ENCODE measurements at places on chromosomes 1 and 21.

DNA sequence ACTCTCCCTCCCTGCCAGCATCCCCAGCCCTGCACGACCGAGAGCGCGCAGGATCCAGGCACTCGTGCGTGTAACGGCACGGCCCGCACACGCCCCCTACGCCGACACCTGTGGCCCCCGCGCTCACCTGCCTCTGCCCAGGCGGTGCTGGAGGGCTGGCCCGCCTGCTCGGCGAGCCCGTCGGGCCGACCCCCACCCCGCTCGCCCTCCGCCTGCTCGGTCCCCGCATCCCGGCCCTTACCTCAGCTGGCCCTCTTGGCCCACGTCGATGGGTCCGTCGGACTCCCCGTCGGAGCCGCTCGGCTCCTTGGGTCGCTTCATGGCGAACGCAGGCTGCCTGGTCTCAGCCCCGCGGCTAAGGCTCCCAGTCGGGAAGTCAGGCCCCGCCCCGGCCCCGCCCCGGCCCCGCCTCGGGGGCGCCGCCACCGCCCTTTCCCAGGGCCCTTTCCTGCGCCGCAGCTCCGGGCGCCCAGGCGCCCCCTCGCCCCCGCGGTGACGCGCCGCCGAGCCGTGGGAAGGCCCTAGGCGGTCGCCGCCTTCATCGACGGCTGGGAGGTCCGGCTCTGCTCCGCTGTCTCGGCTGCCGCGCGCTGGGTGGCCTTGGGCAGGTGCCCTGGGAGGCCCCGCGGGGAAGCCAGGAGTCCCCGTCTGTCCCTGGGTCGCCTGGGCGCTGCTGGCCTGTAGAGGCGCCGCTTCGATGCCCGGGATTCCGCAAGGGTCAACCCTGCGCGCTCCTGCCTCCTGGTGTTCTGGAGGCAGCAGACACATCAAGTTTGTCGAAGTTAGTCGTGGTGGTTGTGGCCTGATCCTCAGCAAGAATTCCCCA is at the start of gene HEYL:
Gene HEYL (minus strand): TSS at position 339 of the 826 bp plus-strand sequence. CDS start 18 bp downstream, at position 321.
- DNase-seq = peak; percentile 38

- DNase-seq = no peak
Observed at GRCh38 chr1:56171670-56172069, 407.7 kb downstream of the PLPP3 start.

DNA sequence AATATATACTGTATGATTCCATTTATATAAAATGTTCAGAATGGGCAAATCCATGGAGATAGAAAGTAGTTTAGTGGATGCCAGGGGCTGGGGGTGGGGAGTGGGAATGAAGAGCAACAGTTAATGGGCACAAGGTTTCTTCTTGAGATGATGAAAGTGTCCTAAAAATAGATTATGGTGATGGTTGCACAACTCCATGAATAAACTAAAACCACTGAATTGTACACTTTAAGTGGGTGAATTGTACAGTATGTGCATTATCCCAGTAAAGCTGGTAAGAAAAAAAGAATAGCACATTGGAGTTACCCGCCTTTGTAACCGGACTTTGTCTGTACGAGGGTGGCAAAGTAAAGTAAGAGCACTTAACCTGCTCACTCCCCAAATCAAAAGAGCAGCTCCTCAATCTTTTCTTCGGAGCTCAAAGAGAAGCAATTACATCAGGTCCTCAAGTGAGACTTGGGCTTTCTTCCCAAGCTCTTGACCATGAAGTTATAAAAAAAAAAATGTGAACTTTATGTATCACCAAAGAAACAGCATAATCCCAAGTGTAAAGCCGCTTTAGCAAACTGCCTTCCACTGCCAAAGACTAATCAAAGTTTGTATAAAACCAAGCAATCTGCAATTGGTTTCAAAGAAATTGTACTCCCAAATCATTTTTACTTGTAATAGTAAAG is 32.1 kb downstream of the ALDH9A1 start:
- peak; percentile 71 for DNase-seq

GRCh38 chr1:213286235-213286634 is 235.2 kb downstream of the RPS6KC1 start:
- no peak for DNase-seq

DNA sequence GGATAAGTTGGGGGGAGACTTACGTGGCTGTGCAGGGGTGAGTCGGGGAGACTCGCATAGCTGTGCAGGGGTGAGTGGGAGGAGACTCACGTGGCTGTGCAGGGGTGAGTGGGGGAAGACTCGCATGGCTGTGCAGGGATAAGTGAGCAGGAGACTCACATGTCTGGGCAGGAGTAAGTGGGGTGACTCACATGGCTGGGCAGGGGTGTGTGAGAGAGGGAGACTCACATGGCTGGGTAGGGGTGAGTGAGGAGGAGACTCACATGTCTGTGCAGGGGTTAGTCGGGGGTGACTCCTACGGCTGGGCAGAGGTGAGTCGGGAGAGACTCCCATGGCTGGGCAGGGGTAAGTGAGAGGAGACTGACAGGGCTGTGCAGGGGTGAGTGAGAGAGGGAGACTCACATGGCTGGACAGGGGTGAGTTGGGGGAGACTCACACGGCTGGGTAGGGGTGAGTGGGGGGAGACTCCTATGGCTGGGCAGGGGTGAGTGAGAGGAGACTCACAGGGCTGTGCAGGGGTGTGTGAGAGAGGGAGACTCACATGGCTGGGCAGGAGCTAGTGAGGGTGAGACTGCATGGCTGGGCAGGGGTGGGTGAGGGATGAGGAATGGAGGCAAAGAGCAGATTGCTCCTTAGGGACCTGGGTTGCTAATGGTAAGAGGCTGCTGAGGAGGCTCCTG is 56.0 kb upstream of the ABCG1 start:
- DNase-seq = no peak

- DNase-seq = peak; percentile 80
Observed at GRCh38 chr1:45010855-45011811, at the start of gene HECTD3. HECTD3 (minus strand) TSS chr1:45011324; CDS start chr1:45011257, 67 bp downstream.

GRCh38 chr1:183604815-183605214 is 14.6 kb upstream of the NCF2 start:
- no peak for DNase-seq

DNA sequence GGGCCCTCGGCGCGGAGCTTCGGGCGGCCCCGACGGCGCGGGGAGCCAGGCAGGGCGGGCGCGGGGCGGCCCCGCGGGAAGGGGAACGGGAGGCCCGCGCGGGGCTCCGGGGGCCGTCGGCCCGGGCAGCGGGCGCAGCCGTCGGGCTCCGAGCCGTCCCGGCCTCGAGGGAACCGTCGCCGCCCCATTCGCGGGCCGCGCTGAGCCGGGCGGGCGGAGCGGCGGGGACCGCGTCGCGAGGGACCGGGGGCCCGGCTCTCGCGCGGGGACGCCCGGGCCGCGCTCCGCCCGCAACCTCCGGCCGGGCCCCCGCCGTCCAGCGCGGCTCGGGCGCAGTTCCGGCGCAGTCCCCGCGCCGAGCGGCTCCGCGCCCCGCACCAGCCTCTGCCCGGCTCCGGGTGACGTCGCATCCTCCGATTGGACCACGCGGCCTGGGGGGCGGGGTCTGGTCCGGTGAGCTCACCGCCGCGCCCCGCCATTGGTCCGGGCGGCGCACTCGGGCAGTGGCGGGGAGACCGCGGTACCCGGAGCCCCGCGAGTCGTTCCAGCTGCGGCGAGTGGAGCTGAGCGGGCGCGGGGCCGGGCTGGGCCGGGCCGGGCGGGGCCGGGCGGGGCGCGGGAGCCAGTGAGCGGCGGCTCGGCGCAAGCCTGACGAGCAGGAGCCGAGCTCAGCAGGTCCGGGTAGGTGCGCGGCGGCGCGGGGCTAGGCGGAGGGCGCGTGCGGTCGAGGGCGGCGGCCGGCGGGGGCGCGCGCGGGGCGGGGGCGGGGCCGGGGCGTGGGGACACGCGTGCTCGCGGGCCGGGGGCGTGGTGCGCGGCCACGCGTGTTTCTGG is 66.7 kb upstream of the VAMP3 start:
- DNase-seq = peak; percentile 85

GRCh38 chr1:224512600-224513151 is 78.1 kb upstream of the WDR26 start:
- DNase-seq = no peak

DNA sequence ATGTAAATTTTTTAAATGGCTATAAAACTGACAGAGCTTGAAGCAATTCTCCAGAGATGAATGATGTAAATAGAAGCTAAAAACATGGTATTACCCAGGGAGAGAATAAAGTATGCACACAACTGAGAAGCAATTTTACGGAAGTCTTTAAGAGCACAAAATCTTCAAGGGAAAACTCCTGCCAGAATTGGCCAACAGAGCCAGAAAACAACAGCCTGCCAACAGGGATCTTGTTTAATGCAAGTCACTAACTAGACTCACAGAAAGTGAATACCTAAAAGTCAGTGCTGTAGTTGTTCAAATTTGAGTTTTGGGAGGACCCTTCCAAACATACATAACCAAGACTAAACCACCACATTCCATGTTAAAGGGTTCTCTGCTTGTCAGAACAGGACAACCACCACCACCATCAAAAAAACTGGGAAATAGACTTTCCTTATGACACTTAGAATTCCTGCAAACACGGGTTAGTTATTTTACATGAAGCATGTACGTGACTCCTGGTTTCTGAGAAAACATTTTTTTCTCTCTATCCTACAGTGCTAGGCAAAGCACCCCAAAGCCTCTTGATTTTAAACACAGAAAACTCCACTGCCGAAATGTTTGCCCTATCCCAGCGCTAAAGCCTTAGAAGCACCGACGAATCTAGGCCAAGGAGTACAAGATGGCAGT is 1.6 kb downstream of the EPS15 start:
- peak; percentile 23 for DNase-seq

GRCh38 chr1:208026880-208027438 is 116.0 kb upstream of the CD34 start:
- no peak for DNase-seq

- DNase-seq = no peak
Observed at GRCh38 chr1:20325407-20325843, 34.8 kb downstream of the VWA5B1 start.

GRCh38 chr1:152654110-152654509 is 9.1 kb upstream of the LCE2D start:
- peak; percentile 45 for DNase-seq

All from EH (cell line).